Pons (tissue), 1 donor: ENCODE measurements at places on chromosomes 2 and 18.

DNA sequence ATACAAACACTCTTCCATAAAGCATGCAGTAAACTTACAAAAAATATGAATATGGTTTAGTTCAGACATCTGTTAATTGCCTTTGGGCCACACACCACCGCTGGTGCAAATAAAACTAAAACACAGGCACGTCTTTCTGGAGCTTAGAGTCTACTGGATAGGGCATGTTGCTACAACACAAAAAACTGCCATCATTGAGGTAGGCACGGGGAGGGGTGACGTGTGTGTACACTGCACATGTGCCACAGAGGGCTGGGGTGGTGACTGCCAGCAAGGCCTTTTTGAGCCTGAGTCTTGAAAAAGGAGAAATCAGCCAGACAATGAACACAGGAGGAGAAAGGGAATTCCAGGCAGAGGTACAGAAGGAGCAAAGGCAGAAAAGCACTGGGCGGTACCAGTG lies 5.1 kb downstream of the SERPINE2 start:
- no peak for DNase-seq

DNA sequence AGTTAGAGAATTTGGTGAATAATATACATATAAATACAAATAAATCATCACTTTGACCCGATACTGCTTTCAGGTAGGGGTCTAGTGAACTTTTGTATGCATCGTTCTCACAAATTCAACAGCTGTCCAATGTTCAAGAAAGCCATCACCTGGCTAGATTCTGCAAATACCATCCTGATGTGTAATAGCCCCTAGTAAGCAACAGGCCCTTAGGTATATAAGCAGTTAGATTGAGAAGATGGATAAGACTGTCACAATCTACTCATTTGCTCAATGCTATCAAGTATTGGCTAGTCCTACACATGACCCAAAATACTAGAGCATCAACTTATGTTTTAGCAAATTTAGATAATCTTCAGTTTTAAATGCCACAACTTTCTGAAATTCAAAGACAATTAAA lies 20.7 kb upstream of the DSG1 start:
- no peak for DNase-seq

- no peak for DNase-seq
Measured at GRCh38 chr2:156663757-156664409, 227.7 kb downstream of the GPD2 start.

- DNase-seq, result no peak
Measured at GRCh38 chr18:30361864-30362540, 680.5 kb downstream of the DSC3 start.
